SK-MEL-5 (cell line): ENCODE measurements at places on chromosomes 3 and 15. TPM values are rescaled to one million over a fixed set of nuclear protein-coding genes. Genes with fewer than 3 reads are reported as not detected.
A peak's percentile ranks its signal among the peaks of the same experiment; 100 is the strongest.

SST gene
- not detected in 2 replicates for total RNA-seq

DNA sequence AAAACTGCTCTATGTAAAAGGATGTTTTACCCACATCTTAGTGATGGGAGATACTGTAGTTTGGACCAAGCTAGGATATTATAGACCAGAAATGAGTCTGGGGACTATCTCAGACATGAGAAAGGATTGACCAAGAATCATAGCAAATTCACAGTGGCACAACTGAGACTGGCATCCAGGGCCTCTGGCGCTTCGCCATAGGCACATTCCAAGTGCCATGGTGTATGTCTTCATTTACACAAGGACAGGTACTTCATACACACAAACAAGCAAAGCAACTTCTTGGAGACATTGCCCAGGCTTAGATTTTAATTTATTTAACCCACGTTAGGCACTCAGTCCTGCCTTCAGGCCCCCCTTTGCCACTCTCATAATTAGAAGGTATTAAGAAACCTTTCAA lies 28.9 kb downstream of the CACNA1D start:
- DNase-seq, result no peak

GRCh38 chr15:39287322-39288195 lies 293.3 kb upstream of the THBS1 start:
- DNase-seq, result no peak

DNA sequence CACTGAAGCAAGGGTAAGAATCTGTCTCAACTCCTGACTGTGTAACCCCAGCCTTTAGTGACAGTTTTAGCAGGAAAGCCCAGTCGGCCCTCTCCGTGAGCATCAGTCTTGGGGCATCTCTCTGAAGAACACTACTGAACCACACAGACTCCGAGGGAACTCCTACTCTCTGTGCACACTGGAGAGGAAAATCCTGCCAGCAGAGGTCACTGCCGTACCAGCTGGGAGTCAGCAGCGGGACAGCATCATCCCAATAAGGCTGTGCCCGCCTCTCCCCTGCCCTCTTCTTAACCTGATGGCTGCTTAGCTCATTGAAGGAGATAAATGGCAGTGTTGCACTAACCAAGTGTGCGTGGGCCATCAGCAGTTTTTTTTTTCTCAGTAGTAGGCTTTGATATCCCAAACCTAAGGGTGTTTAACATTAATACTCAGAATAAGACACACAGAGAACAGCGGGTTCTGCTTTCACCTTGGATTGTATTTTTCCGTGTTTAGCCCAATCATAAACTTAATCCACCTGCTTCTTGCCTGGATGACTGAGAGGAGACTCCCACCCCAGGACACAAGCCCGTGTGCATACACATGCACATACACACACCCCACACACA lies 26.6 kb upstream of the RASA2 start:
- DNase-seq, result peak; percentile 93

GRCh38 chr3:120742849-120743365 lies 363 bp downstream of the GTF2E1 start:
- DNase-seq, result no peak

- DNase-seq, result no peak
Measured at GRCh38 chr15:40441565-40442531, 1.1 kb downstream of the BAHD1 start.
